ENCODE measurements at places on chromosomes 2 and 18.

- no peak overlapping the region for H3K4me3 ChIP-seq
- no peaks in the 10 kb centered on the region for H3K36me3 ChIP-seq
- no peak overlapping the region for H3K27ac ChIP-seq
- H3K4me1 ChIP-seq: peaks cover 17% of the 10 kb centered on the region
- H3K27me3 ChIP-seq: no peaks in the 10 kb centered on the region
Observed at GRCh38 chr18:24488824-24489493, 28.5 kb downstream of the HRH4 start.

DNA sequence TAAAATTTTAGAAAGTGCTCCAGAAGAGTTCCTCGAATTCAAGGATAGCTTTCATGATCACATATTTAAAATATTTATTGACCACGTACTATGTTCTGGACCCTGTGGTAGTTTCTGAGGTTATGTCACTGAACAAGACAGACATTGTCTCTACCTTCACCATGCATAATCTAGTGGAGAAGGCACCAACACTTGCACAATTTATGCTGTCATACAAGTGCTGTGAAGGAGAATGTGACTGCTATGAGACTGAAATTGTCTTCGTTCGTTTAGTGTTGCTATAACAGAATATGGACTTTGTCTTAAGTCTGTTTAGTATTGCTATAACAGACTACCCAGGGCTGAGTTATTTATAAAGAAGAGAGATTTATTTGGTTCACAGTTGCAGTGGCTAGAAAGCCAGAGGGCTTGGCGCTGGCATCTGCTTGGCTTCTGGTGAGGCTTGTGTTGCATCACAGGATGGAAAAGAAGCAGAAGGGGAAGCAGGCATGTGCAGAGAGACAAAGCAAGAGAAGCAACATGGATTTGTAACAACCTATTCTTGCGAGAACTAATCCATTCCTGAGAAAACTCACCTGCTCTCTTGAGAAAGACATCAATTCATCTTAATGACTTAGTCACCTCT lies 50.0 kb upstream of the RFX8 start:
- H3K4me1 ChIP-seq: no peaks in the 10 kb centered on the region
- H3K27me3 ChIP-seq: no peaks in the 10 kb centered on the region
- no peak overlapping the region for H3K4me3 ChIP-seq
- DNase-seq: no peak
- no peaks in the 10 kb centered on the region for H3K36me3 ChIP-seq
- no peak overlapping the region for H3K27ac ChIP-seq

- H3K36me3 ChIP-seq: no peaks in the 10 kb centered on the region
- H3K27ac ChIP-seq: no peak overlapping the region
Observed at GRCh38 chr2:157990173-157990572, 111.5 kb upstream of the UPP2 start.

GRCh38 chr2:184528119-184528518 lies 70.2 kb upstream of the ZNF804A start:
- H3K4me1 ChIP-seq: no peaks in the 10 kb centered on the region
- no peak for DNase-seq
- no peaks in the 10 kb centered on the region for H3K36me3 ChIP-seq
- no peak overlapping the region for H3K4me3 ChIP-seq

GRCh38 chr18:38077229-38077628 lies 511.6 kb upstream of the CELF4 start:
- no peak for DNase-seq
- no peak overlapping the region for H3K27ac ChIP-seq
- no peak overlapping the region for H3K4me3 ChIP-seq
- no peaks in the 10 kb centered on the region for H3K4me1 ChIP-seq
- no peaks in the 10 kb centered on the region for H3K36me3 ChIP-seq

DNA sequence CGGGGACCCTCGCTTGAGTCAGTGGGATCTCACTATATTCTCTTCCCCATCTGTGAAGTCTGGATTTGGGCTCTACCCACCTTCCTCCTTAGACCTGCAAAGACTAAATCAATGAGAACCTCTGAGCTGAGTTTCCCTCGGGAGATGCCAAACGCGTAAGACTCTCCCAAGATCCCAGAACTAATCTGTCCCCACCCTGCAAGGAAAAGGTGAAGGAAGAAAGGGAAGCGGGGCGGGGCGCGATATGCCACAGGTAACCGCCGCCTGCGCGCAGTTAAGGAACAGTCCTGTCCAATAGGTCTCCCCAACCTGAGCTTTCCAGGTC lies 780 bp downstream of the SRD5A2 start:
- H3K4me1 ChIP-seq: no peaks in the 10 kb centered on the region
- no peak for DNase-seq
- no peak overlapping the region for H3K4me3 ChIP-seq
- no peaks in the 10 kb centered on the region for H3K27me3 ChIP-seq
- no peak overlapping the region for H3K27ac ChIP-seq

GRCh38 chr2:31263636-31264190 lies 29.8 kb downstream of the EHD3 start:
- H3K36me3 ChIP-seq: peaks cover 8% of the 10 kb centered on the region
- no peaks in the 10 kb centered on the region for H3K27me3 ChIP-seq
- no peak for DNase-seq
- H3K27ac ChIP-seq: no peak overlapping the region
- H3K4me3 ChIP-seq: no peak overlapping the region
- H3K4me1 ChIP-seq: no peaks in the 10 kb centered on the region

DNA sequence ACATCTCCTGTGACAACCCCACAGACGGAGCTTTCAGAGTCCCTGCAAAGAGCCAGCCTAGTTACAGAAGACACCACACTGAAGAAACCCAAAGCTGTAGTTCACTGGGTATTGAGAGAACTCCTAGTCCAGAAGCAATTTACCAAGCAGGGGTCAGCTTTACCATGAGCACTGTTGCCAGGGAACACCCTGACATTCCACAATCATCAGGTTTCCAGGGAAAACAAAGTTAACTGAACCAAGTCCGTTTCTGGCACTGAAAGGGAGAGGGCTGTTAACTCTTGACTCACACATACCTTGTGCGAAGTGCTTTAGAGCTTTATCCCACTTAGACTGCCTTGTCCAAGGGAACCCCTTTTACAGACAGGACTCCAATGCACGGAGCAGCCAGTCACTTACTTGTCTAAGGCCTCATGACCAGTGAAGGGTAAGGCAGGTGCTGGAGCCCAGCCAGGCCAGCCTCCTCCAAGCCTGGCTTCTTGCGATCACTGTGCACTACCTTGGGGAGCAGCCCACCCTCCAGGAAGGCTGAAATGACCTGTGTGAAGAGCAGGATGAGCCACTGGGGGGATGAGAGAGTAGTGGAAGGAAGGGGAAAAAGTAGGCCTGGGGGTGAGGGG lies 53.9 kb downstream of the REEP1 start:
- H3K4me1 ChIP-seq: no peaks in the 10 kb centered on the region
- no peaks in the 10 kb centered on the region for H3K36me3 ChIP-seq
- H3K27ac ChIP-seq: no peak overlapping the region
- no peak overlapping the region for H3K4me3 ChIP-seq
- H3K27me3 ChIP-seq: no peaks in the 10 kb centered on the region

- H3K4me1 ChIP-seq: no peaks in the 10 kb centered on the region
- no peak overlapping the region for H3K27ac ChIP-seq
- H3K36me3 ChIP-seq: no peaks in the 10 kb centered on the region
- no peak for DNase-seq
Observed at GRCh38 chr2:203600286-203600685, 65.2 kb upstream of the RAPH1 start.

DNA sequence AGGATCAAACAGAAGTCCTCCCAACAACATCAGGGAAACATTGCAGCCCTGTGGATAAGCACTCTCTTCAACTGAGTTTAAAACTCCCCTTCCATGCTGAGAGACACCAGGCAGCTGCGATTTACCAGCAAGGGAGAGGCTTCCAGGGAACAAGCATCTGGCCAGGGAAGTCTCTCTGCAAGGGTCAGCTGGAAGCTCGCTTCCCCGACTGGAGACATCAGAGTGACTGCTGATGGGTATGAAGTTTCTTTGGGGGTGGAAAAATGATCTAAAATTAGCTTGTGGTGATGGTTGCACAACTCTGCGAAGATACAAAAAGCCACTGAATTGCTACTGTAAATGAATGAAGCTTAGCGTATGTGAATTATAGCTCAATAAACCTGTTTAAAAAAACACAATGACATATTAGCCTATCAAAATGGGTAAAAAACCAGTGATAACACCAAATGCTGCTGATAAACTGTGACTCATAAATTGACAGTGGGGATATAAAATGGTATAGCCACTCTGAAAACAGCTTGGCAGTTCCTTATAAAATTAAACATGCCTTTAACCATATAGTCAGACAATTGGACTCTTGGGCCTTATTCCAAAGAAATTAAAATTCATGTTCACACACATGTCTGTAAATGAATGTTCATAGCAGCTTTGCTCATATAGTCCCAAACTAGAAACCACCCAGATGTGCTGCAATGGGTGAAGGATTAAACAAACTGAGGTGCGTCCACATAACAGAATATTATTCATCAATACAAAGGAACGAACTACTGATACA lies 1082.0 kb downstream of the SOCS6 start:
- DNase-seq: no peak
- H3K27me3 ChIP-seq: no peaks in the 10 kb centered on the region
- no peak overlapping the region for H3K27ac ChIP-seq
- no peaks in the 10 kb centered on the region for H3K4me1 ChIP-seq

- DNase-seq: no peak
- no peak overlapping the region for H3K4me3 ChIP-seq
- no peaks in the 10 kb centered on the region for H3K27me3 ChIP-seq
- H3K36me3 ChIP-seq: no peaks in the 10 kb centered on the region
- H3K4me1 ChIP-seq: no peaks in the 10 kb centered on the region
Observed at GRCh38 chr2:6352906-6353515, 512.7 kb downstream of the CMPK2 start.

- no peak overlapping the region for H3K4me3 ChIP-seq
- DNase-seq: no peak
- H3K4me1 ChIP-seq: no peaks in the 10 kb centered on the region
- H3K27ac ChIP-seq: no peak overlapping the region
- no peaks in the 10 kb centered on the region for H3K27me3 ChIP-seq
- H3K36me3 ChIP-seq: no peaks in the 10 kb centered on the region
Observed at GRCh38 chr2:221336967-221337366, 235.1 kb downstream of the EPHA4 start.

DNA sequence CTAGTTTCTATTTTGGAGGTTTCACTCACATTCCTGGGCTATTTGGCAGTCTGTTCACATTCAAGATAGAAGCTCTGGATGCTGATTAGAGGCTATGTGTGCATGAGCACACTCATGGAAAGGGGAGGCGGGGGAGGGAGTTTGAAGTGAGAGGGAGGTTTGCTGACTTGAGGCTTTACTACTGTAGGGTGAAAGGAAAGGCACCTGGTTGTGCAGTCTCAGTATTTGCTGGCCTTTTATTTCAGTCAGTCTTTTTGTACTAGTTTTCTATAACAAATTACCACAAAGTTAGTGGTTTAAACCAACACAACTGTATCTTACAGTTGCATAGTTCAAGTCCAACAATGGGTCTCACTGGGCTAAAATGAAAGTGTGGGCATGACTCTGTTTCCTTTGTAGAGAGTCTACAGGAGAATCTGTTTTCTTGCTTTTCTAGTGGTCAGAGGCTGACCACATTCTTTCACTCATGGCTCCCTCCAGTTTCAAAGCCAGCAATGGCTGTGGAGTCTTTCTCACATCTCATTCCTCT lies 47.7 kb upstream of the NR4A2 start:
- no peaks in the 10 kb centered on the region for H3K27me3 ChIP-seq
- no peak for DNase-seq
- no peaks in the 10 kb centered on the region for H3K4me1 ChIP-seq
- no peak overlapping the region for H3K4me3 ChIP-seq
- H3K27ac ChIP-seq: no peak overlapping the region

DNA sequence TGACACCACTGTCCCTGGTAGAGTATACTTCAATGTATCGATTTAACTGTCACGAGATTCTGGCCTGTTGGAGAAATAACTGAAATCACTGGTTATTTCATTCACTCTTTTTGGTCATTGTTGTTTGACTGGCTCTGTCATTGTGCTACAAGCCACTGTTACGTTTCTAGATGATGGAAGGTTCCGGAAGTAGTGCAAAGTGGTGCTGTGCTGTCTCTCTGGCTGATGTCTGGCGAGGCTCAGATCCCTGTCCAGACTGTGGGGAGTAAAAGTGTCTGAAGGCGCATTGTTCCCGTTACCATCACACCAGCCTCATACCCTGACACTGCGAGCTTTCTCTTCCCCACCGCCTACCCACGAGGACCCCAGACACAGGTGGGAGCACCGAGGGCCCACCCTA lies 11.7 kb downstream of the CNDP1 start:
- no peaks in the 10 kb centered on the region for H3K36me3 ChIP-seq
- H3K4me1 ChIP-seq: no peaks in the 10 kb centered on the region
- no peak overlapping the region for H3K27ac ChIP-seq

- H3K4me3 ChIP-seq: no peak overlapping the region
- H3K27me3 ChIP-seq: no peaks in the 10 kb centered on the region
- no peaks in the 10 kb centered on the region for H3K4me1 ChIP-seq
- DNase-seq: no peak
- H3K27ac ChIP-seq: no peak overlapping the region
Observed at GRCh38 chr2:167501618-167502017, 613.3 kb downstream of the XIRP2 start.

DNA sequence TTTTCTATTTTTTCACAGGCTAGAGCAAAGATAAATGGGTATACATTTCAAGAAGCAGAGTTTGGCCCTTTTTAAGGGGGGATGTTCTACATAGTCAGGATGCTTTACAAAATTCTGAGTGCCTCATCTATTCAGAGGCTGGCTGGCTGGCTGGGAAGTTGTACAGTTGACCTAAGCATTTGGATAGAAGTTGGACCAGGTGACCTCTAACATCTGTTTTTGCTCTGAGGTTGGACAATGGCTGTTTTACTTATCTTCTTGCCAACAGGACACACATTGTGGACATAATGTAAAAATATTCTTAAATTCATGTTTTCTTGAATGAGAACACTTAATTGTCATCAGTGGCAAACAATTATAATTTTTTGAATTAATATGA lies 205.4 kb downstream of the PTPRM start:
- no peaks in the 10 kb centered on the region for H3K36me3 ChIP-seq
- H3K4me3 ChIP-seq: no peak overlapping the region
- no peak overlapping the region for H3K27ac ChIP-seq
- no peak for DNase-seq
- no peaks in the 10 kb centered on the region for H3K4me1 ChIP-seq

DNA sequence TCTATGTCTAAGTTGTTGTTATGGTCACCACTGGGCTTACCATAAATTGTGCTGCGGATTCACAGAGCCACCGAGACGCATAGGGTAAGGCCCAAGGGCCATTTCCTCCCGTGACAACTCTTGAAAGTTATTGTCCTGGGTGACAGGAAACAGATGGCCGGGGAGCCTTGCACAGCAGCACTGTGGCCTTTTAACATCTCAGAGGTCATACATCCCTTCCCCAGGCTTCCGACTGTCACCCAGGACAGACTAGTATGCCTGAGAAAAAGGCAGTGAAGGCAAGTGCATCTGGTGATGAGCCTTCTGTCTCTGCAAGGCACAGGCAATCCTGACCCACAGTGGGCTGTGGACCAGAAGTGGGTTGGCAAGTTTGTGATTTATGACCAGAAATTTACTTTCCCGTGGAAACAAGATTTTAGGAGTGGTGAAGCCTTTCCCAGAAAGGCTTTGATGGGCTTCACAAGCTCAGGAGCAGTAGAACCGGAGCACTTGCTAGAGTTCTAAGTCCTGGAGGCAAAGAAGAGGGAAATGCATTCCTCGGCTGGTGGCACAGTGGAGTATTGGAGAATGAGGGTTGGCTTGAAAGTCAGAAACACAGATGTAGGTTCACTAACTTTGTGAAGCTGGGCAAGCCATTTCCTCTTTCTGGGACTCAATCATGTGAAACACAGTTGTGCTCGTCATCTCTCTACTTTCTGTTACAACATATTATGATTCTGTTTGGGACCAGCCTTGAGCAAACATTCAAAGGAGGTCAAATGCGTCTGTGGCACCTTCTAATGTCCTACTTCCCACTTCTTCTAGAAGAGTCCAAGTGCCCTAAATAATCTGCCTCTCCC lies 2.0 kb upstream of the CAPN14 start:
- no peak overlapping the region for H3K27ac ChIP-seq
- H3K4me3 ChIP-seq: no peak overlapping the region
